ENCODE measurements at places on chromosomes 5 and 9.
A peak's percentile ranks its signal among the peaks of the same experiment; 100 is the strongest.

GRCh38 chr9:100465761-100466160 is 7.2 kb upstream of the TMEFF1 start:
- no peak for DNase-seq

DNA sequence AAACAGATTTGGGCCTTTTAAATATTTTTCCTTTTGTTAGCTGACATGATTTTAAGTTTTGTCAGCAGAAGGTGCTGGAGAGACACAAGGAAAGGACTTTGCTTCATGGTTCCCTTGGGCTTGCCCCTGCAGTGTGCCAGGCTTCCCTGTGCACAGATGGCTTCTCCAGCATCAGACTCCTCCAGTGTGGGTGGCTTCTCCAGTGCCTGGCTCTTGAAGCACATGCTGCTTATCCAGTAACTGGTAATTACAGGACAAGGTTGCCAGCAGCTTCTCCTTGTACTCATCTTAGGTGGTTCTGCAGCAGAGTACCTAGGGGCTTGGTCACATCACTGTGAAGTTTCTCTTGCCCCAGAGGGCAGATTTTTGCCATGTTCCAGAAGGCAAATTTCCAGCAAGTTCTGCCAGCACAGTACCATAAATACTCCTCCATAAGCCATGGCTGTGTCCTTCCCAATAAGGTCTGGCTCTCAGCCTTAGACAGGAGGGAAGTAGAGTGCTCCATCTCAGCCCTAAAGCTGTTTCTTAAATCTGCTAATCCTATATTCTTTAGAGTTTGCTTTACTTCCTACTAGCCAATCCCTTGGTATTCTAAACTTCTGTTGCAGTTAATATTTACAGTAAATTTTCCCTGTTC is 62.4 kb downstream of the PJA2 start:
- DNase-seq: no peak

GRCh38 chr5:178514851-178515418 is 75.3 kb downstream of the COL23A1 start:
- DNase-seq: no peak

DNA sequence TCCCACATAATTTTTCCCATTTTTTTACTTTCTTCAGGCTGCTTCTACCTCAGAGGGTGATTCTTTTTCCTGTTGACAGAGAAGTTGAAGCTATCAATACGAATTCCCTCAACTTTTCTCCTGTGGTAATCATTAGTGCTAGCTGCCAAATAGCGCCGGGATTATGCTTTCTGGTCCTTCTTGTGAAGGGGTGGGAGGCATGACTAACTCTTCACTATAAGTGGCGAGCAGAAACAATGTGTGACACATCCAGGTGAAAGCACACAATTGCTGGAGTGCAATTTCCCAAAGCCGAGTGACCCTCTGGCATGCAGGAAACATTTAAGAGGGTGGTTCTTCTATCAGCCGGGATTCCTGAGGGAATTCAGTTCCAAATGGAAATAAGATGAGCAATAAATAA is 56.0 kb downstream of the TRPC7 start:
- peak; percentile 3 for DNase-seq

- no peak for DNase-seq
Measured at GRCh38 chr9:14097666-14098415, 216.1 kb downstream of the NFIB start.

DNA sequence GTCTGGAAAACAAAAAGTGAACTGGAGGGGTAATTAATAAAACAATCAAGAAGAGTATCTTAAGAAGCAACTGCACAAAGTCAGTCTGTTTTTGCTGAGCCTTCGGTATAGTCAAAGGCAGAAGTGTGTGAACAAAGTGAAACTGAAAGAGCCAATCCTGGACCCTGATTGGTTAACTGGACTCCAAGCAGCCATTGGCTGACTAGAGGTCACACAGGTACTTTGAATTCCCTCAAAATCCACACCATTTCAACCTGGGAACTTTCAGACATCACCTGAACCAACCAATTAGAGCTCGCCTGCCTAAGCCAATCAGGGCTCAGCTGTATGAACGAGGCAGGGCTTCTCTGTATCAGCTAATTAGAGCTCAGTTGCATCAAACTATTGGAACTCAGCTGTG is 286.7 kb downstream of the TLE4 start:
- no peak for DNase-seq

GRCh38 chr5:14590949-14591348 is 9.4 kb downstream of the OTULINL start:
- no peak for DNase-seq

GRCh38 chr9:91196103-91196950 is 165.4 kb downstream of the AUH start:
- DNase-seq: peak; percentile 25

- DNase-seq: no peak
Measured at GRCh38 chr9:69317894-69318293, 7.1 kb upstream of the ENTREP1 start.

GRCh38 chr9:89941875-89942274 is 337.1 kb downstream of the GADD45G start:
- peak; percentile 93 for DNase-seq

- no peak for DNase-seq
Measured at GRCh38 chr9:15373881-15374280, 48.8 kb upstream of the SNAPC3 start.

DNA sequence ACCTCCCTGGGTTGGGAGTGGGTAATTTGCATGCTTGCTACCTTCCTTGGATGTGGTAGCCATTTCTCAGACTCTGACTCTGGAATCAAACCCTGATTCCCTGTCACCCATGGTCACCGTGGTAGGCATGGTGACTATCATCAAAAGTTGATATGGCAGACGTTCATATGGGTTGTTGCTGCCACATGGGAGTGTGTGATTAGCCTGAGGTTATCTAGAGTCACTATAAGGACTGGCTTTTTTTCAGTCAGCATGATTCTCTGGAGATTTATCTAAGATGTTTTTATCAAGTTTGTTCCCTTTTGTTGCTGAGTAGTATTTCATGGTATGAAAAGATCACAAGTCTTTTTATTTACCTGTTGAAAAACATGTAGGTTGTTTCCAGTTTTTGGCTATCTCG is 7.0 kb downstream of the RCL1 start:
- no peak for DNase-seq

DNA sequence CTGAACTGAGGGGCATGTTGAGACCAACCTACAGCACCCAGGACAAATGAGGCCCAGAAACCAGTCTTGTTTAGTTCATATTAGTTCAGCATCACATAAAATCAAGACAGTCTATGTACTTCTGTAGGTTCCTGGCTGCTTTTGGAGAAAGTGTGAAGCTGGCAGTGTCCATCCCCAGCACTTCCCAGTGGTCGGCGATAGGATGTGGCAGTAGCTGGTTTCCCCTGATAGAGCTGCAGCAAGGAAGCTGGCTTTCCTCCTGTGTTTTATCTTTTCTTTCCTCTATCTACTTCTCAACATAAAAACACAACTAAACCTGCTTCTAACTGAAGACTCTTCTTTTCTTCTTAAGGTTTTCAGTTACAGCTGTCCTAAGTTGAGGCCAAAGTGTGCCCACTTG is 43.0 kb upstream of the SLC46A2 start:
- no peak for DNase-seq

- DNase-seq: no peak
Measured at GRCh38 chr5:51960617-51961121, 577.4 kb downstream of the ISL1 start.

- DNase-seq: peak; percentile 94
Measured at GRCh38 chr9:129320575-129321285, 142.7 kb upstream of the IER5L start.

DNA sequence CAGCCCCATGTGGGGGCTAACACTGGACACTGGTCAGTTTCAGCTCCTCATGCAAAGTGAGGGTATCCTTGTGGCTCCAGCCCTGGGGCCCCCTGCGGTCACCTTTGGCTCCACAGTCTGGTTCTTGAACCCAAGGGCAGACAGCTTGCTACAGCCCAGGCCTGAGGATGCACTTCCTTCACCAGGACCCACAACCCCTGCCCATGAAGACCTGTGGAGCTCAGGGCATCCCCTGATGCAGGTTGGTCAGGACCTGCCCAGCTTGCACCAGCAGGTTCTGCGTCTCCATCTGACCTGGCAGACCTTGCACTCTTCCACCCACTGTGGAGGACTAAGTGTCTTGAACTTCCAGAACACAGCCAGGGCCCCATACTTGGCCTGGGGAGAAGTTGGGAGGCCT is 3.7 kb upstream of the MRNIP start:
- DNase-seq: no peak

- no peak for DNase-seq
Measured at GRCh38 chr5:11012295-11012694, 251.3 kb upstream of the DAP start.

- no peak for DNase-seq
Measured at GRCh38 chr9:100083448-100084127, 15.2 kb downstream of the ERP44 start.

- no peak for DNase-seq
Measured at GRCh38 chr5:131262953-131263541, 806 bp upstream of the CDC42SE2 start.

GRCh38 chr5:2203774-2204173 is 321.0 kb upstream of the IRX4 start:
- no peak for DNase-seq

- no peak for DNase-seq
Measured at GRCh38 chr5:21574438-21574837, 1278.7 kb downstream of the CDH12 start.

DNA sequence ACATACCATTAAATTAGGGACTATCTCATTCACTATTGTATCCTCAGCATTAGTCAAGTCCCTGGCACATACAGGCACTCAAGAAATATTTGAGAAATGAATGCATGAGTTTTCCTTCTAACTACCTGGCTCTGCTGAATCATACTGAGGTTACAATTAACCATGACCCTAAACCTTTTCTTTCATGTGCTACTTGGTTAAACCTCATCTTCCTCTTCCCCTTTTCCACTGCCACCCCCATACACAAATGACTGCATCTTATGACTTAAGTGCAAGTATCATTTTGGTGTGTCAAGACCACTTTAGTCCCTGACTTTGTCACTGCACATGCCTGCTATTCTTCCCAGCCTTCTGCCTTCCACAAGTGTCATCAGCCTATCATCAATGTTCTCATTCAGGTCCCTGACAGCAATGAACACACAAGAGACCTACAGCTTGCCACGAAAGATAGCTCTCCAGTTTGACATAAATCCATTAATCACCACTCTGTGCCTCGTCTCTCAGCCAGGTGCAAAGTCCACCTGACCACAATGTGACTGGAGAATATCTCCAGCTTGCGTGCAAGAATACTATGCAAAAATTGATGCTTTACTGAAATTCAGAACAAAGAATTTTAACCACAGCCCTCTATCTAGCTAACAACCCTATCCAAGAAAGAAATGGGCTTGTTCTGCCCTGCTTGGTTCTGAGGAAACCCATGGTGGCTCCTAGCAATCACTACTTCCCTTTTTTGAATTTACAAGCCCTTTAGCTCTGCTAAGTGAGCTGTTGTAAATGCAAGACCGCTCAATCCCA is 74.5 kb downstream of the MAPKAP1 start:
- DNase-seq: peak; percentile 68
